ENCODE measurements at places on chromosomes 13 and 19.

DNA sequence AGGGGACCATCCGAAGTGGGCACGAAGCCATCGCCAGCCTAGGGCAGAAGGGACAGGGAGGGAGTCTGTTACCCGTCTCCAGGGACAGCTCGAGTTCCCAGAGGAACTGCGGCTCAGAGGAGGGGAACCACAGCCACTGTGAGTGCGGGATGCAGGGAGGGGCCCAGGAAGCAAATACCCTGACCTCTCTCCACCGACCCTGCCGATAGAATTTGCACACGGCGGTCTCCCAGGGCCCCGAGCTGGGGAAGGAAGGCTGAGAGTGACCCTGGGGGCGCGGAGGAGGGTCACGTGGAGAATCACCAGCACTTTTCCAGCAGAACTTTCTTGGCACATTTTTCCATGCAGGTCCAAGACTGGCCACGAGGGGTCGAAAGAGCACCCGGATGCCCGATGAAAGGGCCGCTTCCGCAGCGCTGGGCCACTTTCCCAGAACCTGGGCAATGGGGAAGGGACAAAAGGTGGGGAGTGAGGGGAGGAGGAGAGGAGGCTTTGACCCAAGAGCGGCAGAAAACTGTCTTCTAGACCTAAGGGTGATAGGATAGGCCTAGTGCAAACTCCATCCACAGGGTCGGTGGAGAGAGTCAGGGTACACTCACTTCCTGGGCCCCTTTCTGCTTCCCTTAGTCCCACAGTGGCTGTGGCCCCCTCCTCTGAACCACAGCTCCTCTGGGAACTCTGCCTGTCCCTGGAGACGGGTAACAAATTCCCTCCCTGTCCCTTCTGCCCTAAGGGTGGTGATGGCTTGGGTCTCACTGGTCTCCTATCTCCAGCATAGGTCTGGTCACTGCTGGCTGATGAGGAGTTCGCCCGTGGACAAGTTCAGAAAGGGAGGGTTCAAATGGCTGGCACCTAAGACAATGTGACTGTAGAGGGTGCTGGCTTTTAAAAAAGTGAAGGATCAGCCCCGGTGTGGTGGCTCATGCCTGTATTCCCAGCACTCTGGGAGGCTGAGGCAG is 5.3 kb upstream of the GPR4 start:
- peak; percentile 91 for DNase-seq

GRCh38 chr19:51422053-51422448 is 4.6 kb upstream of the SIGLEC10 start:
- DNase-seq, result peak; percentile 75

DNA sequence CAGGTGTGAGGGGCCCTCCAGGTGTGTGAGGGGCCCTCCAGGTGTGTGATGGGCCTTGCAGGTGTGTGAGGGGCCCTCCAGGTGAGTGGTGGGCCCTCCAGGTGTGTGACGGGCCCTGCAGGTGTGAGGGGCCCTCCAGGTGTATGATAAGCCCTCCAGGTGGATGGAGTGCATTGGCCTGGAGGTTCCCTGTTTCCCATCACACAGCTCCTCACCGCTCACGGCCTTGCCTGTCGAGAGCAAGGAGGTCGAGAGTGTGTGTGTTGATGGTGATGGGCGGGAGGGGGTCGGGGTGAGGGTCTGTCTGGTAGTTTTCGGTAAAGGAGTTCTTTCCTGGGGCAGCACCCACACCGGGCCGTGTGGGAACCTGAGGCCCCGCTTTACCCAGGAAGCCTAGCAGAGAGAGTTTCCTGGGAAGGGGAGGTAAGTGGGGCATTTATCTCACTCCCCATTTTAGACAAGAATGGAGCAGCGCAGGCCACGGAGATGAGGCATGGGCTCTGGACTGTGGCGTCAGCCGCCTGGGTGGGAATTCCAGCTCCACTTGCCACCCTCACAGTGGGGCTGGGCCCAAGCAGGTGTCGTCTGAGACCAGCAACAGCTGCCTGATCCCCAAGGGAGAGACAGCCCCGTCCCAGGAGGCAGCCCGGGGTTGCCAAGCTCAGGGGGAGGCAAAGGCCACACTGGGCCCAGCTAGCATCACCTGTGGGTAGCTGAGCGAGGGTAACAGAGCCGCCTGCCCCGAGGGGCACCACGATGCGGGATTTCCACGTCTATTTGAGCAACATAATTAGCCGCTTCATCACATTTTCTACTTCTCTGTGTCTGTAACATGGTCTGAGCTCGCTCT is 10.9 kb upstream of the GAS6 start:
- DNase-seq, result no peak

- no peak for DNase-seq
Observed at GRCh38 chr19:19074196-19074882, 10.5 kb downstream of the SLC25A42 start.

DNA sequence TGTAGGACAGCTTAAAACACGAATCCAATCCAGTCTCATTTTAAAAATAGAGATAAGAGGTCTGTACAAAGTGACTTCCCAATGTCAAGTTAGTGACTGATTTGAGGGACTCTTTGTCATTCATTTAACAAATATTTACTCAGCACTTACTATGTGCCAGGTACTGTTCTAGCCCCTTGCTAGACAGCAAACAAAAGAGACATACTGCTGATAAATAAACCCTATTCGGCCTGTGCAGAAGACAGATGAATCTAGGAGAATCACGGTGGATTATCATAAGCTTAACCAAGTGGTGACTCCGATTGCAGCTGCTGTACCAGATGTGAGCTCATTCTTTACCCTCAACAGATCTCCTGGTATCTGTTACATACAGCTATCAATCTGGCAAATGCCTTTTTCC is 6.4 kb upstream of the ELF1 start:
- DNase-seq, result no peak

- DNase-seq, result no peak
Observed at GRCh38 chr19:29188289-29189032, 24.5 kb downstream of the UQCRFS1 start.

DNA sequence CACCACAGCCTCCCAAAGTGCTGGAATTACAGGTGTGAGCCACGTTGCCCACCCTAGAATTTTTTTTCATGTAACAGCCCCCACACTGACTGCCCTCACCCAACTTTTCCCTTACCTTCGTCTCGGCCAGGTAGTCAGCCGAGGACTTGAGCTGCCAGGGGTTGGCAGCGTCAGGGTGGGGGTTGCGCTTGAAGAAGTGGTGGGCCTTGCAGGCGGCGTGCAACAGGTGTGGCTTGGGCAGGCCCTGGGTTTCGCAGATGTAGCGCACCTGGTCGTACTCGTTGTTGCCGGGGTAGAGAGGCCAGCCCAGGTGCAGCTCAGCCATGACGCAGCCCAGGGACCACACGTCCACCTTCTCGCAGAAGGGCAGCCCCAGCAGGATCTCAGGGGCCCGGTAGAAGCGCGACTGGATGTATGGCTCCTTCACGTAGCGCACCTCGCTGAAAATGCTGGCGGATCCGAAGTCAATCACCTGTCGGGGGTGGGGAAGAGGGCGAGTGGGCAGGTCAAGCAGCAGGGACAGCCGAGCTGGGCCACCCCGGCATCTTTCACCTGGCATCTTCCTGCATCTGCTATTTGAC is 6.2 kb downstream of the HIPK4 start:
- no peak for DNase-seq

Data from adipocyte (in vitro differentiated cells).